Type B pancreatic cell (in vitro differentiated cells): ENCODE measurements at places on chromosomes 3 and 15. TPM values are rescaled to one million over a fixed set of nuclear protein-coding genes. Genes with fewer than 3 reads are reported as not detected.

Gene LSMEM2
- not detected in 2 replicates for total RNA-seq

GRCh38 chr3:79467721-79468120 is 300.1 kb downstream of the ROBO1 start:
- H3K4me3 ChIP-seq, result no peak overlapping the region
- no peak overlapping the region for H3K27ac ChIP-seq
- no peaks in the 10 kb centered on the region for H3K27me3 ChIP-seq
- DNase-seq, result no peak

DNA sequence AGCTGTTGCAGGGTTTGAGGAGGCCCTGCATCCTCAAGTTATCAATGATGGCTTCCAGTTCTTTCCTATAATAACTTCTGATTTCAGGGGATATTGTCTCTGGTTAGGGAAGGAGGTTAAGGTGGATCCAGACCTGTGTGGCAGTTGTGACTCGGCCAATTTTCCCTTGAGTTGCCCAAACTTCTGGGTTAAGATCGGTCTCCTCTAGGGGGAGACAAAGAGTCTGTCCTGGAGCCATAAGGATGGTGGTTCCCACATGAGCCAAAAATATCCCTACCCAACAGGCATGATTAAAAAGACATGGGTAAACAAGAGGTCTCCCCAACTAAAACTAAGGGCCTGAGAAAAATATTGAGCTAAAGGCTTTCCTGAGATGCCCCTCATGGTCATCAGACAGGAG is 227.5 kb upstream of the MDFIC2 start:
- no peaks in the 10 kb centered on the region for H3K36me3 ChIP-seq
- H3K27ac ChIP-seq, result no peak overlapping the region
- no peak for DNase-seq
- no peaks in the 10 kb centered on the region for H3K4me1 ChIP-seq

GRCh38 chr3:154285221-154285620 is 39.1 kb downstream of the DHX36 start:
- no peak overlapping the region for H3K27ac ChIP-seq
- H3K4me1 ChIP-seq, result no peaks in the 10 kb centered on the region
- H3K4me3 ChIP-seq, result no peak overlapping the region
- H3K27me3 ChIP-seq, result no peaks in the 10 kb centered on the region
- H3K36me3 ChIP-seq, result peaks cover 42% of the 10 kb centered on the region

GRCh38 chr3:152296382-152296781 is 27.7 kb downstream of the MBNL1 start:
- H3K27me3 ChIP-seq, result no peaks in the 10 kb centered on the region
- DNase-seq, result no peak
- H3K4me1 ChIP-seq, result peaks cover 40% of the 10 kb centered on the region

DNA sequence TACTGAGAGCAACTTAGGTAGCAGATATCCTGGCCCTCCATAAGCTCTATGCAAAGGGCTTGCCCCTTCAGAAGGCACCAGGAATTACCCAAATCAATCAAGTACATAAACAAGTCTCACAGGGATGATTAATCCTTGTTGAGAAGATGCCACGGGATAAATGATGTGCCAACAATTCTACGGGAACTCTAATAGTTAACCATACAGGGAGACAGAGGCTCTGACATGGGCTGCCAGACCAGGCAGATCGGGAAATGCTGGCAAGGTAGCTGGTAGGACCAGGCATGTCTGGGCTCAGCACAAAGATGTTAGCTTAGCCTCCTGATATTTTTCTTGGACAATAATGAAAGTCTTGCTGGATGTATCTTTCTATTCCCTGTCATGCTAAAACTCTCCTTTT is 249.3 kb upstream of the THBS1 start:
- peaks cover 16% of the 10 kb centered on the region for H3K4me1 ChIP-seq
- no peak overlapping the region for H3K27ac ChIP-seq
- no peaks in the 10 kb centered on the region for H3K36me3 ChIP-seq

Gene CLRN1
- not detected in 2 replicates for total RNA-seq

- no peak overlapping the region for H3K27ac ChIP-seq
- H3K27me3 ChIP-seq, result no peaks in the 10 kb centered on the region
- no peaks in the 10 kb centered on the region for H3K36me3 ChIP-seq
- no peaks in the 10 kb centered on the region for H3K4me1 ChIP-seq
- no peak for DNase-seq
- no peak overlapping the region for H3K4me3 ChIP-seq
Measured at GRCh38 chr3:152823781-152824180, 11.2 kb upstream of the P2RY1 start.

DNA sequence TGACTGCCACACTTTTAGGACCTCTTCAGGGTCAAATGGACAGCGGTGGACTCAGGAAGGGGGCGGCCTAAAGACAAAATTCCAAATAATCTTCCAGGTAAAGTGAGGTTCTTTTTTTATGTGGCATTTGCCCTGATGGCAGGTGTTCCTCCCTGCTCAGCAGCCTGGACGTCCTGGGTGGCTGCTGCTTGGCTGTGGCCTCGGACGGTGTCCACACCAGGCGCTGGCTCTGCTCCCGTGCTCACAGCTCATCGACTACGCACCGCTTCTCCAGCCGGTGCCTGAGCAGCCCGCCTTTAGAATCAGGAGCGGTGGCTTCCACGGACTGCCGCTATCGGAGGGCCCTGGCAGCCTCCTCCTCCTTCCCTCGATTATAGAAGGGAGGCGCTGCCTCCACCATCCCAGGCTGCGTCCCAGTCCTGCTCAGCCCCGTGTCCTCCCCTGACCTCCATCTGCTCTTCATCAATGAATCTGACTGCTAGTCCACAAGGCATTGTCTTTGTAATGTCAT is 41.9 kb downstream of the PCSK6 start:
- H3K4me3 ChIP-seq, result no peak overlapping the region
- H3K27ac ChIP-seq, result no peak overlapping the region
- no peak for DNase-seq
- peaks cover 3% of the 10 kb centered on the region for H3K36me3 ChIP-seq
- H3K4me1 ChIP-seq, result peaks cover 27% of the 10 kb centered on the region

DNA sequence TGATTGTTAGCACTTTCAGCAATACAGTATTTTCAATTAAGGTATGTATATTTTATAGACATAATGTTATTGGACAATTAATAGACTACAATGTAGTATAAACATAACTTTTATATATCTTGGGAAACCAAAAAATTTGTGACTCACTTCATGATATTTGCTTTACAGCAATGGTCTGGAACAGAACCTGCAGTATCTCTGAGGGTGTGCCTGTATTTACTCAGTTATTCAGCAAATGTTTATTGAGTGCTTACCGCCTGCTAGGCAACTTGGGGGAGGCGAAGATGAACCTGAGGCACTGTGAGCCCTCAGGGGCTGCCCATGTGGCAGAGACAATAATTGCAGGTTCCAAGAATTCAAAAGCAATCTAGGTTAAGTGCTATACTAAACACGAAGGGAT is 144.8 kb downstream of the GABRB3 start:
- H3K36me3 ChIP-seq, result no peaks in the 10 kb centered on the region
- DNase-seq, result no peak
- H3K4me3 ChIP-seq, result peak overlapping the region; percentile 61
- H3K27ac ChIP-seq, result no peak overlapping the region

DNA sequence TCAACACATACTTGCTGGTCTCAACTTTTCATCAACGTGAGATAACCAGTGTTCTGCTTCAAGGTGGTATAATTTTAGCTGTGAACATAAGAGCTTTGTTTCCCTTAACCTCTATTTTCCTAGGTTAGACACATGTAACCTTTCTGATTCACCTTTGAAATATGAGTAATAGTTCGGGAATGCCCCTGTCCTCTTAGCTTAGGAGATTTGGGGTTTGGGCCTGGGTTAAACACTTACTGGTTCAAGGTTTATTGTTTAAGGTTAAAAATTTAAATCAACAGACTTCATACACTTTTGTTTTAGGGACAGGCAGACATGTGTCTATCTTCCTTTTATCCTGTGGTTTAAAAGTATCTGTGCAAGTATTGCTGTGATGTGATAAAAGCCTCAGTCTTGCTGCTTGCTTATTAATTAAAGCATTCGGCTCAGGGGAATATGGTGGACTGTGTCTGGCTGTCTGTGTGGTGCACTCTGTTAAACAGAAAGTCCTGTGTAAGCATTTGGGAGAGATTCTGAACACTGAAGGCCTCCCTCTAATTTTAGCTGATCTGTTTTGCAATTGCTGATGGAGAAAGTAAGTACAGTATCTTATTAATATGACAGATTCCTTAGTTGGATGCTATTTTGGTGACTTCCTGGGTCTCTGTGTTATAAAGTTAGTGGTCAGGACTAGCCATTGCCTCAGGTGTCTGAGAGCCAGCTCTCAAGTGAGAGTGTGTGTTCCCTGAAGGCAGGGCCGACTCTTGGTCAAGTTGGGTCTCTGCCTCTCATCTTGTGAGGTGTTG is 81.8 kb downstream of the USP13 start:
- H3K27me3 ChIP-seq, result no peaks in the 10 kb centered on the region
- no peak overlapping the region for H3K4me3 ChIP-seq
- H3K36me3 ChIP-seq, result peaks cover 17% of the 10 kb centered on the region

Gene PROS1
- total RNA-seq, result 1.0 and 7.8 TPM in 2 replicates

- H3K36me3 ChIP-seq, result no peaks in the 10 kb centered on the region
- H3K27ac ChIP-seq, result no peak overlapping the region
- H3K4me3 ChIP-seq, result no peak overlapping the region
- no peak for DNase-seq
Measured at GRCh38 chr3:151609491-151609890, 124.2 kb upstream of the AADACL2 start.

Gene DCUN1D1
- 54.4 and 60.7 TPM in 2 replicates for total RNA-seq

DNA sequence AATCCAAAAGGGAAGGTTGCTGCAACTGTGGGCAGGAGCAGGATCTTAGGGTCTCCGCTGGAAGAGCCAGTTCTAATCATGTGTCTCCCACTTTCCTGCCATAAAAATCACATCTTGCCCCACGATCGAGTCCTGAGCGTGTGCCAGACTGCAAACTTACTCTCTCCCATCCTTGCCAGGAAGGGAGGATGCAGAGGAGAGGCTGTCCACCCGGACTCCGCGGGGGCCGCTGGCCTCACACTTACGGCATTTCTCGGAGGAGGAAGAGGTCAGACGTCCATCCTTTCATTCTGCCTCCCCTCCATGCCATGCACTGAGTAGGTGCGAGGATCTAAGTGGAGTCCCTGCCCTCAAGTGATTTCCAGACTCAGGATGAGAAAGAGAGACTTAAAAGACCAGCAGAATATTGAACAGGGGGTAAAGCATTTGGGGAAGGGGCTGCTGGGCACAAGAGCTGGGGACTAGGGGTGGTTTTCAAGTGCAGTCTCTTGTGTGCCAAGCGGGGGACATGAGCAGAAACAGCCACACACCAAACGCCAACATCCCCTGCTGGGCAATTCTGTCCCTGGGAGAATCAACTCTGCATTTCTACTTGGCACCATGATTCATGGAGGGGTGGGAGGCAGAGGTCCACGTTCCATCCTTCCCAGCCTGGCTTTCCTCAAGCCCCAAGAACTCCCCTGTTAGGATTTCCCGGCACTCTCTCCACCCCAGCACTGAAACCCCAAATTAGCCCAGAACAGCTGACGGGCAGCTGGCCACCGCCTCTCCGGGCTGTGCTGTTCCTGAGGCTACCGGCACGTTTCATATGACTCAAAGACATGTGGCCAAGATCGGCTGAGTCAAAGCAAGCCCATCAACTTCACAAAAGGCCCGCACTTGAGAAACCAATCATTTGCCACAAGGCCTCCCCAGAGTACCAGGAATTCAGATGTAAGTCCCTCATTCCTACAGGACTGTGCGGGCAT is 11.6 kb downstream of the OXTR start:
- H3K4me3 ChIP-seq, result no peak overlapping the region
- no peaks in the 10 kb centered on the region for H3K4me1 ChIP-seq
- H3K27ac ChIP-seq, result no peak overlapping the region

Gene DUSP7
- 11.9 and 25.9 TPM in 2 replicates for total RNA-seq

DNA sequence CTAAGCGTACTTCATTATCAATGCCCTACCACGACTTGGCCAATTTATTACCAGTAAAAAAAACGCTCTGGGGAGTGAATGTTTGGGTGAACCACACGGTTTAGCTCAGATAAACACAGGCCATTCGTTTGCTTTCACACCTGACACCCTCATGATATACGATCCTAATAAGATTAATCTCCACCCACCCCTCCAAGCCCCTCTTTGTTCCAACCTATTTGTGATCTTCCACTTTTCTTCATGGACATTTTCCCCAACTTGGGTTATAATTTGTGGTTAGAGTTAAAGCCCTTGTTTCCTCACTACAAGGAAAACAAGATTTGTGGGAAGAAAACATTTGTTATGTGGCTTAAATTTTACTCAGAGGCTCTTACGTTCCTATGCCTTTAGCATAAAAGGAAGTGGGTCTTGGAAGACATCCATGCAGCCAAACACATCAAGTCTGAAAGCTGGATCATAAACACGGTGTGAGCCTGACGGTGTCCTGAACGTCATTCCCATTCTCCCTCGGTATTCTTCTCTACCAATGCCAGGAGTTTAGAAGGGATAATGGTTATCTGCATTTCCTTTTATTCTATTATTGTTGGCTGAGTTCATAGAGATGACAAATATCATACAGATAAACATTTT is 518.9 kb downstream of the NR2F2 start:
- H3K4me3 ChIP-seq, result no peak overlapping the region
- H3K4me1 ChIP-seq, result no peaks in the 10 kb centered on the region
- DNase-seq, result no peak
- H3K36me3 ChIP-seq, result no peaks in the 10 kb centered on the region
